ENCODE measurements at places on chromosomes 13 and 19.
A peak's percentile ranks its signal among the peaks of the same experiment; 100 is the strongest.

- DNase-seq = no peak
Observed at GRCh38 chr19:49441960-49442350, 628 bp upstream of the SLC17A7 start.

GRCh38 chr13:98809345-98809777 is 56.9 kb upstream of the SLC15A1 start:
- no peak for DNase-seq

DNA sequence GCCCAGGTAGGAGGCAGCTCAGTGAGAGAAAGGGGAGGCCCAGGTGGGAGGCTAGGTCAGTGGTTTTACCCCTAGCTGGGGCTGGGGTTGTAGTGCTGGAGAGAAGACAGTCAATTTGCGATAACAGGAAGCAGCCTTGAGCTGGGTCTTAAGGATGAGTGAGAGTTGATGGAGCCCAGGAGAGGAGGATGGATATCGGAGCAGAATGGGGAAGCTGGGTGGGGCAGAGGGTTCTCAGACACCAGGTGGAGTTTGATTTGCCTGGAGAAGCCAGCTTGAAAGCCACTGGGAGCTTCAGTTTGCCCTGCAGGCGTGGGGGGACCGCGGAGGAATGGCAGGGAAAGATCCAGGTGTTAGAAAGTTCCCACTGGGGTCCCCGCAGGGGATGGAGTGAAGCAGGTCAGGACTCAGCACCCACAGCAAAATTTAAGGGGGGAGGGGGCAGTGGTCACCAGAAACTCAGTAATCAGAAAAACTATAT is 836 bp upstream of the CDC42EP5 start:
- no peak for DNase-seq

DNA sequence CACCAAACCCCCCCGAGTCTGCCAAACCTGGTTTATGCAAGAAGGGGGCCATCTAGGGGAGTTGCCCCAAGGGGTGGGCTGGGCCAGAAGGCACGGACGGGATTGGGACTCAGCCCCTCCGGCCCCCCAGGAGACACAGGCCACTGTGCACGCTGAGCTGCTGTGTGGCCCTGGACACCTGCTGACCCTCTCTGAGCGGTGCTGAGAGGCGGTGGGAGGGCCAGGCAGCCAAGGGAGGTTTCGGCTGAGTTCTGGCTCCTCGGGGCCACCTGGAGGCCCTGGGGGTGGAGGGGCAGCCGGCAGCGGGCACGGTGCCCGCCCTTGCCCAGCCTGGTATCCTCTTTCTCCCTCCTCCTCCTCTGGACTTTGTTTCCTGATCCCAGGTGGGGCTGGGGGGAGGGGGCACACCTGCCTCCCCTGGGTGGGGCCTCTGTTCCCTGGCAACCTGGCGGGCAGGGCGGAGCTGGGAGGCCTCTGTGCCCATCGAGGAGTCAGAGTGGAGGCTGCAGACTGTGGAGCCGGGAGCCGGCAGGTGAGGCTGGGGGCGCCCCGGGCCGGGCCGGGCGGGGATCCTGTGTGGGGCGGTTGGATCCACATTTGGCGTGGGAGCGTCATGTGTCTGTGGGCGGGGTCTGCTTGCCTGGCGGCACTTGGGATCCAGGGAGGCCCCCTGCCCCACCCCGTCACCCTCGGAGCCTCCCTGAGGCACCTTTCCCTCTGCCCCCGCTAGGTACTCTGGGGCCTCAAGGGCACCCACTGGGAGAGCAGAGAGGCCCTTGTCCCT is at the start of gene MISP:
TSS of gene MISP (plus strand) at position 473 of the 784 bp plus-strand sequence. CDS start 5,835 bp downstream, outside the sequence.
- no peak for DNase-seq

GRCh38 chr13:111971891-111972780 is 94.8 kb upstream of the SOX1 start:
- no peak for DNase-seq

DNA sequence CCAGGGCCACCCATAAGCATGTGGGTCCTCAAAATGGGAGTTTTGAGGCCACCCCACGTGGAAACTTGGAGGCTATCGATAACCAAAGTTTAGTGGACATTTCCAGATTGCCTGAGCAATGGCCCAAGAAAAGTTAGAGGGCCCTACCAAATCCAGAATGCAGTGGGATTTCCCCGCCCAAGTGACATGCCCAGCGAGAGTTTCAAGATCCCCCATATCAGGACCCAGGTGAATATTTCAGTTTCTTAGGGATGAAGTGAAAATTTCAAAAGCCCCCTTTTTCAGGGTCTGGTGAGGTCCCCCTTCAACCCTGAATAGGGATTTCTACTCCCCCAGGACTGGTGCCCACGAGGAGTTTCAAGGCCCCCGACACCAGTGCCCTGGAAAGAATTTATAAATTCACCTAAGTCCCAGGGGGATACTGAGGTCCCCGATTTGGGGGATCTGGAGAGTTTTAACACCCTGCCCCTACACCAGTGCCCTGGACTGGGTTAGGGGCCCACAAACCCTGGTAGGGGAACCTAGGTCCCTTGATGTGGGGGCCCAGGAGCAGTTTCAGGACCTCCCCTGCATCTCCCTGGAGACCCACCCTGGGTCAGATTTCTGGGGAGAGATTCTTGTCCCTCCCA is 695 bp downstream of the BST2 start:
- DNase-seq = no peak

DNA sequence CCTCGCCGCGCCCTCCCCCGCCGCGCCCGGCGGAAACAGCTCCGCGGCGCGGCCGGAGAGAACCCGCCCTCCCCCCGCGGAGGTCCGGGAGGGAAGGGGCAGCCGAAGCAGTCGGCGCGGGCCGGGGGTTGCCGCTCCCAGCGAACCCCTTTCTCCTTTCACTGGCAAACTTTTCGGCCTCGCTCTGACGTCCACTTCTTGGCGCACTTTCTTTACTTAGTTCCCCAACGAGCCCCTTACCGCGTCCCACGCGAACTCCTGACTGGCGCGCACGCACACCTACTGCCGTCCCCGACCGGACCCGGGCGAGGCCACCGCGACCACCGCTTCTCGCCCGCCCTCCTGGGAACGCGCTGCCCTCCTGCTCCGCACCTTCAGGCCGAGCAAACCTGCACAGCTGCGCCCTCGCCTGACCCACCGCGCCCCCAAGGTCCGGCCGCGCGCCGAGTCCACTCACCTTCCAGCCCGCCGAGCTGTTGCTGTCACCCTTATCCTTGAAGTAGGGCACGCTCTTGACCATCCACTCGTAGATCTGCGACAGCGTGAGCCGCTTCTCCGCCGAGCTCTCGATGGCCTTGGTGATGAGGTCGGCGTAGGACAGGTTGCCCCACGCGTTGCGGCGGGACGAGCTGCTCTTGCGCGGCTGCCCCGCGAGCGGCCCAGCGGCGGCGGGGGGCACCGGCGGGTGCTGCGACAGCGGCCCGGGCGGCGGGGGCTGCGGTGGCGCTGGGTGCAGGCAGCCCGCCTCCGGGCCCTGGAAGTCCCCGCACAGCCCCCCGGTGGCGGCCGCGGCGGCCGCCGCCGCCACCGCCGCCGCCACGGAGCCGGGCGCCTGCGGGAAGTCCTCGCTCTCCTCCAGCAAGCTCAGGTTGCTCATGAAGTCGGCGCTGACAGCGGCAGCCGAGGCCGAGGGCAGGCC is 1.1 kb downstream of the FOXO1 start:
- peak; percentile 44 for DNase-seq

DNA sequence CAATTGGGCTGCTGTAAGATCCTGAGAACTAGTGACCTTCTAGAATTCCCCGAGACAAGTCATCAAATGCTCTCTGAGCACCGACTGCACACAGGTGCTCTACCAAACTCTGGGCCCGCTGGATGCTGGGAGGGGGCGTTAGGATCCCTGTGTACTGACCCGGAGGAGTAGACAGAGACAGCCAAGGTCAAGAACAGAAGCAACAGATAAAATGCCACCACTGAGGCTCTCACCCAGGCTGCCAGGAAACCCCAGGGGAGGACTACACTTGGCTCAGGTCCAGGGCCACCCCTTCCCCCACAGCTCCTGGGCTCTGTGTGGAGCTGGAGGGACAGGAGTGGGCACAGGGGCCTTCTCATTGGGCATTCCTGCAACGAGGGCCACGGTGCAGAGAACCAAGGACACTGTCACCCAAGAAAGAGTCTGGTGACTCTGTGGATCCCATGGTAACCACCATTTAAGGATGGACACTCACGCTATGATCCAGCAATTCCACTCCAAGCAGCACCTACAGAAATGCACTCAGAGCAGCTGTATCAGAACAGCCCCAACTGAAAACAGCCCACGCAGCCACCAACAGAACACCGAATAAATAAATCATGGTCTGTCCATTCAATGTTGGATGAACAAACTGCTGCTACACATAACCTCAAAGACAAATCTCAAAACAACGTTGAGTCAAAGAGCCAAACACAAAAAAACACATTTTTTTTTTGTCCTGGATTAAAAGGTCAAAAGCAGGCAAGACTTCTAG is 16.8 kb upstream of the SLC35E1 start:
- no peak for DNase-seq

DNA sequence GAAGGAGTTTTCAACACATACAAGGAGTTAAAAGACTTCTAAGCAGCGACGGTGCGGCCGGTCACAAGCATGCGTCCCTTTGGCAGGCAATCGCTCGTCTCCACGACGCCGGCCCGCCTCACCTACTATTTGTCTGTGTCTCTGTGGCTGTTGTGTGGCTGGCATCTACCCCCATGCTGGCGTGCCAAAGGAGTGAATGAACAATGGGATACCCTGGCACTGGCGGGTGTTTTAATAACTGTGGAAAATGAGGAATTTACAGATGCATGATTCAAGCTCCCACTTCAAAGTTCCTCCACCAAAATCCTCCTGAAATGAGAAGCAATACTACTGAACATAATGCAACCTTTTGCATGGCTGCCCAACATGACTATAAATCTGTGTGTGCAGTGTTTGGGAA is 176.6 kb downstream of the KLF5 start:
- no peak for DNase-seq

- DNase-seq = no peak
Observed at GRCh38 chr13:112740502-112741131, 50.8 kb downstream of the ATP11A start.

GRCh38 chr19:11261971-11262839 is at the start of gene DOCK6:
DOCK6 (minus strand) TSS chr19:11262524; CDS start chr19:11262440, 84 bp downstream.
- peak; percentile 3 for DNase-seq

DNA sequence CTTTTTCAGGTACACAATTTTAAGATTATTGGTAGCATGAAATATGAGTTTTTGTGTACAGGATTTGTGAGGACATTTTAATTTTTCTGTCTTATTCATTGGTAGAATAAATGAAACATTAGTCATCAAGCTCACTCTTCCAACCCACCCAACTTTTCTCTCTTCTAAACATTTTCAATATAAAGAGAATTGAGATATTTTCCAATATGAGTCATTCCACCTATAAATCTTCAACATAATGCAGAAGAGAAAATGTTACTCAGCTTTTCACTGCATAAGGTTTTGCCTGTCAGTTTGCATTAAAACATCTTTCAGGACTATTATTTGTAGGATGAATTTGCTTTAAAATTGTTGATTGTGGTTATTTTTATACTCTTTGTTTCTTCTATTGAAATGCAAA is 330.7 kb downstream of the PCDH20 start:
- no peak for DNase-seq

- DNase-seq = no peak
Observed at GRCh38 chr19:19033176-19033425, 216 bp downstream of the SUGP2 start.

DNA sequence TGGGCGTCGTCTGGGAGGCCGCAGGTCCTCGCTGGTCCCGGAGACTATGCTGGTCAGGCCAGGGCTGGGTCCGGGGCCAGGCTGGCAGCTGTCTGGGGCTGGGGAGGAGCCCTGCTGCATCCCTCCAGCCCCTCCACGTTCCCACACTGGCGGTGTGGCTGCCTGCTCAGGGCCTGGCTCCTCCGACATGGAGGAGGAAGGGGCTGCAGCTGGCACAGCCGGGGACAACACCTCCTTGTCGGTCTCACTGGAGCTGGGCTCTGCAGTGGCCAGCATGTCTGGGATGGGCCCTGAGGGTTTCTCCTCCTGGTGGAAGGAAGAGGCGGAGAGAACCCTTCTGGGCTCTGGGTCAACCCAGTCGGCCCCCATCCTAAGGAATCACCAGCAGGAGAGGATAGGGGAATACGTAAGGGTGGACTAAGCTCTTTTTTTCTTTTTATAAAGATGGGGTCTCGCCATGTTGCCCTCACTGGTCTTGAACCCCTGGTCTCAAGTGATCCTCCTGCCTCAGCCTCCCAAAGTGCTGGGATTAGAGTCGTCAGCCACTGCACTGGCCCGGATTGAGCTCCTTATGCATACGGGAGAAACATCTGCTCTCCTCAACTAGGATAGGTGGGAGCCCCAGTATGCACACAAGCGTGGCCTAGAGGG is 806 bp downstream of the ZNF414 start:
- no peak for DNase-seq

- no peak for DNase-seq
Observed at GRCh38 chr13:106774621-106775020, 206.7 kb upstream of the ARGLU1 start.

Measured in naive thymus-derived CD8-positive, alpha-beta T cell (primary cell).